ENCODE measurements at places on chromosomes 2 and 18. TPM values are rescaled to one million over a fixed set of nuclear protein-coding genes. Genes with fewer than 3 reads are reported as not detected.

DNA sequence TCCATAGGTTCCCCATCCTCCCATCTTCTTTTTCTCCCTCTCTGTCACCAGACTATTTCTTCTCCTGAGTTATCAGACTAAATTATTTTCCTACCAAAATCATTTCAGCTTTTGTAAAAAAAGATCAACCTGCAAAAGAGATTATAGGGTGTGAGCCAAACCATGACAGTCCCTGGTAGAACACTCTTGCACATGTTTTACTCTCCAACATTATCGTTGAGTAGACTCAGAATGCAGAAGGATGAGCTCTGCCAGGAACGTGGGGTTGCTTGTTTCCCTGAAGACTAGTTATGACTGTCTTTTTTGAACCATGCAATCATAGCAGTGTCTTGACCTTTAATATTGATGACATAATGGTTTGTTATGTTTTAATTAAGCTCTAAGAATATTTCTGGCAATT lies 360.1 kb upstream of the VWC2L start:
- no peak for DNase-seq

GRCh38 chr18:25164211-25164847 lies 187.6 kb downstream of the ZNF521 start:
- peak; percentile 1 for DNase-seq

DNA sequence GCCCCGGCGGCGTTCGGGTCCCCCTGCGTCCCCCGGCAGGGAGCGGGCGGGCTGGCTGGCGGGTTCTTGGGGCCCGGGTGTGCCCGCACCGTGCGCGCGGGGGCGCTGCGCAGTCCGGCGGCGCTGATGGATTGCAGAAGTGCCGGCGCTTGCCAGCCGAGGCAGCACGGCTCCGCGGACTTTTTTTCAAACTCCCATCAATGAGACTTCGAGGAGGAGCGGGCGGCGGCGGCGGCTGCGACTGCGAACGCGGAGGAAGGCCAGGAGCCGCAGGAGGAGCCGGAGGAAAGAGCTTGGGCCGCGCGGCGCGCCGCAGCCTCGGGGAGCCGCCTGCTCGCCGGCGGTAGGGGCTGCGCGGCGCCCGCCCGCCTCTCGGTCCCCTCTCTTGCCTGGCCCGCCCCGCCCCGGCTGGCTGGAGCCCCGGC lies at the start of gene GLI2:
GLI2 (plus strand) TSS at position 123 of the 425 bp plus-strand sequence. CDS start 61,453 bp downstream, outside the sequence.
- DNase-seq: peak; percentile 63

- DNase-seq: no peak
These were observed 71.5 kb downstream of the LTBP1 start for GRCh38 chr2:33018271-33018670.

Gene CASP10
- 10.6 TPM for total RNA-seq

Gene ATG4B
- 53.0 TPM for total RNA-seq

- no peak for DNase-seq
These were observed 25.8 kb downstream of the WIPF1 start for GRCh38 chr2:174571669-174572323.

DNA sequence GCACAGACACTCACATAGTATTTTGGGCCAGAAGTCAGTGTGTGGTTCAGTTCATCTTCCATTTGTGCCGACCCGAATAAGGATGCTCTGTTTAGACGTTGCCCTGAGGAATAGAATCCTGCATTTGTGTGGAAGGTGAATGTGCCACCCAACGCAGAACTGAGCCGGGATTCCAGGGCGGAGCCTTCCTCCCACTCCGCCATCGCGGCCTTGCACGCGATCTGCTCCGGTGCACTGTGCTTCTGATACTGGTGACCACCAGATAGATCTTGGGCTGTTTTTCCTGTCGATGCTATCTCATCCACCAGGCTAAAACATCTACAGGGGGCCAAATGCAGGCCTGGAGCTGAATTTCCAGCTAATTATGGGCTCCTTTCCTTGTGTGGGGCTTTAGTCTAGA lies 29.6 kb upstream of the SNTG2 start:
- DNase-seq: no peak

Gene TUBA3E
- total RNA-seq: not detected

DNA sequence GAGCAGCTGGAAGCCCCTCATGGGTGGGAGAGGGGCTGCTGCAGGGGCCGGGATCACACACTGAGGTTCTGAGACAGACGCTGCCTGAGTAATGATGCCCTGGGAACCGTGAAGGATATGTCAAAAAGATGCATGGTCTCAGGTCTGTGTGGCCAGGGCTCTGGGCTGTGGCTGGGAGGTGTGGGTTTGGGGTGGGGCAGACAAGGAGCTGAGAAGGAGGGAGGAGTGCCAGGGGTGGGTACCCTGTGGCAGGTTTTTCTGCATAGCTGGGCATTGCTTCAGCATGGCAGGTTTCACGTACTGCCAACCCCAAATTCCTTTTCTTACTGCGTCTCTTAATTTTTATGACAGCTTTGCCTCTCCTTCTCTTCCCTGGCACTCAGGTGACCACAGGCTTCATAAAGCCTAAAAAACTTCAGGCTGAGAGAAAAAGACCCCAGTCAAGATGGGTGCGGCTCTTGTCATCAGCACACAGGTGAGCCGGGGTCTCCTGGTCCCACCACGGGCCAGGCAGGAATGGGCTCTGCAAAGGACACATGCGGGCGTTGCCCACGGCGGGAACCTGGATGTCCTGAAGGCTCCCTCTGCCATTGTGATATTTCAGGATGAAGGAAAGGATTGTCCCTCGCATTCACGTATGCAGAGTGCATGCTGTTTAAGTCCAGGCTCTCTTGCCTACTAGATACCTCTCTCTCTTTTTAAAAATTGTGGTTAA lies 18.0 kb downstream of the MALL start:
- DNase-seq: no peak

- no peak for DNase-seq
These were observed 658.4 kb downstream of the NYAP2 start for GRCh38 chr2:226057914-226058313.

Gene CHRND
- total RNA-seq: not detected

DNA sequence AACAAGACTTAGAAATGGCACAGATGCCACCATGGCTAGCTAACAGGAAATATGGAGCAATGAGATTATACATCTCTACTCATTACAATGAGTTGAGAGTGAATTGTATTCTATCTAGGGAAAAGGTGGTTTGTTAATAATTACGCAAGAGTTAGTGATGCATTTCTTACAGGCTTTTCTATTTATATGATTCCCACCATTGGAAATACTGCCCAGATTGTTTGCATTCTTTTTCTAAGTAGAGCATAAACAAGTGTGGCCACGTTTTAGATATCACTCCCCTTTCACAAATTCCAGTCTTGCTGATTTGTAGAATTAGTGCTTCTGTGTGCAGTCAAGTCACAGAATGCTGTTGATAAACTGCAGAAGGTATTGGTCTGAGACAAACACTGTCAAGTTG lies 56.6 kb downstream of the ZNF804A start:
- peak; percentile 87 for DNase-seq

Gene EPB41L3
- 40.8 TPM for total RNA-seq

DNA sequence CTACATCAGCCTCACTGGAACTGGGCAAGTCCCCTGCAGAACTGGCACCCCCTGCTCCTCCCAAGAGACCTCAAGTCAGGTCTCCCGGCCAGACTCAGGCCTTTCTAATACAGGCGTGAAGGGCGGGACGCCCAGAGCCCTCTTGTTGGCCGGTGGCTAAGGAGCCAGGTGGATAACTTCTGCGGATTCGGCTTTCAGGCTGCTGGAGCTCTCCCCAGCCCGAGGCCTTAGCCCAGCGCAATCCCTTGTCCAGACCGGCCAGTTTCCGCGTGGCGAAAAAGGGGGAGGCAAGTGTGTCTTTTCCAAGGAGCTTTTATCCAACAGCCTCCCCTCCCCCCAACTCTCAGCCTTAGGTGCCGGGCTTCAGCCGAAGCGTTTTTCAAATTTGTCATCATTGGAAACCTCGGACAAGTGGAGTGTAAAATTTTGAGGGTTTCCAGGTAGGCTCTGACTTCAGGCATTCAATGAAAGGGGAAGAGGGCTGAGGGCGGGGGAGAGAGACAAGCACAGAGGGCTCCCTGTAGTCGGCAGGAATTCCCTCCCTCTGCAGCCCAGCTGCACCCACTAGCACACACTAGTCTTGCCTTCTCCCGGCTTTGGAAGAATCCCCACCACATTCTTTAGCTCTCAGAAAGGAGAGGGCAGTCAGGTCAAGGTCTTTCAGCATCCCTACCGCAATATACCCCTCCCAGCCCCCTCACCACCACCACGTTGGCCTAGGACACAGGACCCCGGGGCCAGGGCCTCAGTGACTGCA lies 9.5 kb upstream of the SATB2 start:
- DNase-seq: no peak

GRCh38 chr2:103419506-103419905 lies 657.7 kb downstream of the TMEM182 start:
- DNase-seq: no peak

Gene TSPYL6
- not detected for total RNA-seq

GRCh38 chr18:31649978-31650719 lies 34.2 kb downstream of the B4GALT6 start:
- no peak for DNase-seq

GRCh38 chr18:23553887-23554286 lies 32.4 kb downstream of the NPC1 start:
- DNase-seq: no peak

Gene ACKR3
- total RNA-seq: 0.35 TPM

Gene KIF5C
- total RNA-seq: 2.1 TPM

Gene GREB1
- not detected for total RNA-seq

All from renal cortical epithelial cell (primary cell).